ENCODE measurements at places on chromosomes 5 and 9. TPM values are rescaled to one million over a fixed set of nuclear protein-coding genes. Genes with fewer than 3 reads are reported as not detected.

Gene CDH12
- total RNA-seq, result not detected

DNA sequence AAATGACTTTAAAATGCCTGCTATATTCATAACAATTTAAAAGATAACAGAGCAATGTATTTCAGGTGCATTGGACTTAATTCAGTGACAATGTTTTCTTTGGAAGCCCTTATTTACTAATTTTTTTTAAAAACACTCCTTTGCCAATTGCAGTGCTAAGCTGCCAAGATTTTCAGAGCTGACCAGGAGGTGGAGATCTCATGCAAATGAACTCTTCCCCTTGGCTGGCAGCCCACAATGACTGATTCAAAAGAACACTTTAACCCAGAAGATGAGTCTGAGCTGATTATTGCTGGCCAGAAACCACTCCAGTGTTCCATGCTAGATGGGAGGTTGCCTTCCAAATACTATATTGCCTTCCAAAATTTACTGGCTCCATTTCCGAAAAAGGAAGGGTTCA, 128.3 kb upstream of the CCNH start:
- no peaks in the 10 kb centered on the region for H3K36me3 ChIP-seq
- H3K4me3 ChIP-seq, result no peak overlapping the region
- H3K27me3 ChIP-seq, result peaks cover 7% of the 10 kb centered on the region
- H3K27ac ChIP-seq, result no peak overlapping the region

GRCh38 chr9:130172161-130172857, at the start of gene NCS1:
TSS of gene NCS1 (plus strand) at chr9:130172404. CDS start at chr9:130172664, 260 bp downstream.
- peak within 1 kb of the TSS; percentile 84 for H3K4me3 ChIP-seq
- peaks cover 2% of the 10 kb centered on the region for H3K27me3 ChIP-seq
- H3K4me1 ChIP-seq, result peaks cover 5% of the 10 kb centered on the region
- H3K27ac ChIP-seq, result no peak within 1 kb of the TSS
- no peaks in the 10 kb centered on the region for H3K36me3 ChIP-seq

Gene ITGA1
- total RNA-seq, result 3.9 TPM

Gene SSNA1
- total RNA-seq, result 43.4 TPM

- peaks cover 27% of the 10 kb centered on the region for H3K36me3 ChIP-seq
- peak overlapping the region; percentile 89 for H3K27ac ChIP-seq
- peaks cover 55% of the 10 kb centered on the region for H3K4me1 ChIP-seq
- no peak for DNase-seq
Observed at GRCh38 chr9:135909371-135909770, 2.0 kb upstream of the CAMSAP1 start.

Gene SLC45A2
- 0.93 TPM for total RNA-seq

- H3K36me3 ChIP-seq, result peaks cover 9% of the 10 kb centered on the region
- H3K4me1 ChIP-seq, result no peaks in the 10 kb centered on the region
- H3K4me3 ChIP-seq, result no peak overlapping the region
- peak overlapping the region; percentile 36 for H3K27ac ChIP-seq
Observed at GRCh38 chr5:149378241-149378820, 761 bp downstream of the IL17B start.

DNA sequence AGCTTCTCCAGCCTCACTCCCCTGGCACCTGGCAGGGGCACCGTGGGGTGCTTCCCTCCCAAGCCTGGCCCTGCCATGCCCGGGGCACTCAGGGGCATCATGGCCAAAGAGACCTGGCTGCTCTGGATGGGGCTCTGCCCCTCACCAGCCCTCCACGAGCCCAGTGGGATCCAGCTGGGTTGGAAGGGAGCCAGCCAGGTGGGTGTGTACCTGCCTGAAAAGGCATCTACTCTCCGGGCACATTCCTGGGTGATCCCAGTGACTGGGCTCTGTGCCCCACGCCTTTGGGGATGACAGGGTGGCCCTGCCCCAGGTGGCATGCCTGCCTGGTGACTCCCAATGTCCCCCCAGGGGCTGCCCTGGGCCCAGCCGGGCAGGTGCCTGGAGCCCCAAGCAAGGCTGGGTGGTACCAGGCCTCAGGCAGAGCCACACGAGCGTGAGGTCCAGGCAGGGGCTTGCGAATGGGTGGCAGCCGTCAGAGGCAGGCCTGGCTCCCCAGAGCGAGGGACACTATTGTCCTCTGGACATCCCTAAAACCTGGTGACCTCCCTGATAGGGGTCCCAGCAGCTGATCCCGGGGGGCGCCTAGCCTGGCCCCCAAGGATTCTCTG, 777 bp downstream of the GPSM1 start:
- no peaks in the 10 kb centered on the region for H3K36me3 ChIP-seq
- no peak for DNase-seq
- peaks cover 10% of the 10 kb centered on the region for H3K4me1 ChIP-seq
- peak overlapping the region; percentile 39 for H3K4me3 ChIP-seq
- H3K27me3 ChIP-seq, result no peaks in the 10 kb centered on the region
- no peak overlapping the region for H3K27ac ChIP-seq

Gene TAF1L
- 0.05 TPM for total RNA-seq

DNA sequence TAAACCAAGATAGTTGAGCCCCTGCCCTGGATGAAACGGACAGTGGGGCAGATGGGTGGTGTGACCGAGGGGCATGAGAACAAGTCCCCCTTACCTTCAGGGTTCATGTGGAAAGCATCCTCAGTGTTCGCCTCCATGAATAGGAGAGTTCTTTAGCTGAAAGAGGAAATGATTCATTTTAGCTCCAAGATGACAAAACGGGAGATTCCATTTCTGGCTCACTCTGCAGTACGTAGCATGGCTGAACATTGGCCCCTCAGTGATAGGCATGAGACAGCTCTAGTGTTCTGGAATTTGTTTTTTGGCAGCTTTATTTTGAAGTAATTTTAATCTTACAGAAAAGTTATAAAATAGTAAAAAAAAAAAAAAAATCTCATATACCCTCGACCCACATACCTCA, 70.2 kb upstream of the AGXT2 start:
- H3K27ac ChIP-seq, result no peak overlapping the region
- H3K36me3 ChIP-seq, result no peaks in the 10 kb centered on the region
- no peak overlapping the region for H3K4me3 ChIP-seq
- peaks cover 44% of the 10 kb centered on the region for H3K27me3 ChIP-seq
- no peak for DNase-seq

GRCh38 chr5:26649000-26649399, 389.4 kb downstream of the CDH9 start:
- H3K4me3 ChIP-seq, result no peak overlapping the region
- H3K27me3 ChIP-seq, result no peaks in the 10 kb centered on the region
- no peaks in the 10 kb centered on the region for H3K4me1 ChIP-seq
- no peak overlapping the region for H3K27ac ChIP-seq

- H3K27ac ChIP-seq, result no peak overlapping the region
- peaks cover 6% of the 10 kb centered on the region for H3K4me1 ChIP-seq
- H3K4me3 ChIP-seq, result no peak overlapping the region
- peaks cover 14% of the 10 kb centered on the region for H3K36me3 ChIP-seq
- DNase-seq, result no peak
Observed at GRCh38 chr5:113197456-113198200, 221.0 kb downstream of the DCP2 start.

- no peak overlapping the region for H3K27ac ChIP-seq
- no peaks in the 10 kb centered on the region for H3K27me3 ChIP-seq
- peaks cover 28% of the 10 kb centered on the region for H3K4me1 ChIP-seq
Observed at GRCh38 chr5:110105692-110106091, 416.0 kb downstream of the MAN2A1 start.

Gene SLC6A7
- not detected for total RNA-seq

- no peak for DNase-seq
- no peaks in the 10 kb centered on the region for H3K36me3 ChIP-seq
- peak overlapping the region; percentile 91 for H3K27ac ChIP-seq
- no peaks in the 10 kb centered on the region for H3K27me3 ChIP-seq
Observed at GRCh38 chr5:139669662-139670368, 21.7 kb downstream of the CXXC5 start.

Gene LRRC19
- not detected for total RNA-seq

Gene CLIC3
- total RNA-seq, result 13.5 TPM

GRCh38 chr5:83528439-83528769, 56.9 kb downstream of the VCAN start:
- peaks cover 16% of the 10 kb centered on the region for H3K27me3 ChIP-seq
- H3K4me1 ChIP-seq, result no peaks in the 10 kb centered on the region
- H3K4me3 ChIP-seq, result no peak overlapping the region
- no peaks in the 10 kb centered on the region for H3K36me3 ChIP-seq

GRCh38 chr5:122262103-122262502, 49.9 kb upstream of the SNCAIP start:
- no peak for DNase-seq
- no peaks in the 10 kb centered on the region for H3K36me3 ChIP-seq
- H3K27me3 ChIP-seq, result peaks cover 6% of the 10 kb centered on the region

- H3K36me3 ChIP-seq, result no peaks in the 10 kb centered on the region
- no peak overlapping the region for H3K27ac ChIP-seq
- no peak for DNase-seq
Observed at GRCh38 chr5:143752165-143752850, 59.7 kb upstream of the HMHB1 start.

DNA sequence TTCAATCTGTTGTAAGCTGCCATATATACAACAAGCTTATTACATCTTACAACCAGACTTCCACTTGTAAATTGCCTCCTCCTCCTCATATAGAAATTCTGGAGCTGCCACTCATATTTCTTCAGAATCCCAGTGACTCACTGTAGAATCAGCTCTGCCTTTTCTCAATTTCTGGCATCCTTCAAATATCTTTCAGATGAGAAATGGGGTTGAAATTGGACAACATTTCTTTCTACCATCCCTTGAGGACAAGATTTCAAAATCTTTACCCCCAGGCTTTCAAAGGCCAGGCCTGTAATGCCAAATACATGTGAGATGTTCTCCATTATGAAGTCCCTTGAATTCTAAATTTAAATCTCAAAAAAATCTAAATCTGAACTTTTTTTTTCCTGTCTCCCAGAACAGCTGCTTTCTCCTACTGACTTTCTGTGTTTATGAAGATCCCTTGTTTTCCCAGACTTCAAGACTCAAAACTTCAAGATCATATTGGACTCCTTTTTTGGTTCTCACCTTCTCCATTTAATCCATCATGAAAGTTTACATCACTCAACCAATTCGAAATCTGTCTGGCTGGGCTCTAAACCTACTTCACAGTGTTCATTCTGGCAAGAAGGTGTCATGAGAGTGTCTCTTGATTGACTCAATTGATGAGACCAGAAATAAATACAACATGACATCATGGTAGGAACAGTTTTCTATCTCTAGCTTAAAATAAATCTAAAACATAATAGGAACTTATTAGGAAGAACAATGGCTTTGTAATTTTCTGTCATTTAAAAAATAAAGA, 109.8 kb downstream of the HMHB1 start:
- no peaks in the 10 kb centered on the region for H3K36me3 ChIP-seq
- H3K27me3 ChIP-seq, result peaks cover 3% of the 10 kb centered on the region
- DNase-seq, result no peak

Gene CARTPT
- total RNA-seq, result not detected

Gene ANXA1
- 89.4 TPM for total RNA-seq

GRCh38 chr5:59099270-59099994, 516.6 kb downstream of the RAB3C start:
- no peaks in the 10 kb centered on the region for H3K27me3 ChIP-seq
- DNase-seq, result no peak
- H3K27ac ChIP-seq, result no peak overlapping the region

DNA sequence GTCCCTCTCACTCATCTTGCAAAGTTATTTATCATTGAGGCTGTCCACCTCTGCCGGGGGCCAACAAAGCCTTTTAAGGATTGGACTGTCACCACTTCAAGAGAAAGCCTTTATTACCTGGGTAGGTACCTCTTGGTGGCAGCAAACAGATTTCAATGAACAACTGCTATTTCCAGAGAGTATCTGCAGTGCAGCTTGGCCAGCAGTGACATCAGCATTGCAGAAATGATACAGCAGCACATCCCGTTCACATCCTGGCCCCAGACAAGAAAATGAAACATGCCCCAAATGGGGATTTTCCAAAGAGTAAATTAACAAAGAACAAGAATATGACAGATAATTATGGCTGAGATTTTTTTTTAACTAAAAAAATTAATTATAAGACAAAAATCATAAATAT, 2.3 kb upstream of the SPATA6L start:
- peaks cover 68% of the 10 kb centered on the region for H3K4me1 ChIP-seq
- no peaks in the 10 kb centered on the region for H3K36me3 ChIP-seq
- H3K27ac ChIP-seq, result peak overlapping the region; percentile 73
- DNase-seq, result no peak
- H3K27me3 ChIP-seq, result no peaks in the 10 kb centered on the region
- no peak overlapping the region for H3K4me3 ChIP-seq

DNA sequence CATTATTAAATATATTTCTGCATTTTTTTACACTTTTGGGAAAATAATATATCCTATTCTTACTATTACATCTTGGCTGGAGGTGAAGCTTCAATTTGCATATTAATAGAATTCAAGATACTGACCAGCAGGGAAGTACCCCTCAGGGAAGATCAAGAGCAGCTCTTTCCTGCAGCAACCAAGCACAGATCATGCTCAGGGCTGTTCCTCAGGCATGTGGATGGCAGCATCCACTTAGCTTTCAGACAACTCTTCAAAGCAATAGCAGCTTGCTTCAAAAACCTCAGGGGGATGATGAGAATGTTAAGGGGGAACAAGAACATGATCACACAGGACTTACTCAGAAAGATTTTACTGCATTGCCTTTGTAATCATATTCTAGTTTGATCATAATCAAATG, 731.8 kb downstream of the SEMA5A start:
- H3K36me3 ChIP-seq, result no peaks in the 10 kb centered on the region
- DNase-seq, result no peak
- no peaks in the 10 kb centered on the region for H3K27me3 ChIP-seq
- H3K27ac ChIP-seq, result no peak overlapping the region

GRCh38 chr9:126062158-126062886, 264.3 kb upstream of the MVB12B start:
- no peaks in the 10 kb centered on the region for H3K4me1 ChIP-seq
- H3K27me3 ChIP-seq, result peaks cover 26% of the 10 kb centered on the region
- H3K36me3 ChIP-seq, result no peaks in the 10 kb centered on the region
- DNase-seq, result no peak

GRCh38 chr5:53430618-53431252, 49.7 kb upstream of the FST start:
- no peak overlapping the region for H3K27ac ChIP-seq
- H3K4me1 ChIP-seq, result no peaks in the 10 kb centered on the region
- H3K27me3 ChIP-seq, result peaks cover 7% of the 10 kb centered on the region
- H3K4me3 ChIP-seq, result no peak overlapping the region
- no peak for DNase-seq
- H3K36me3 ChIP-seq, result no peaks in the 10 kb centered on the region

GRCh38 chr5:140174014-140174413, 974 bp upstream of the CYSTM1 start:
- H3K27me3 ChIP-seq, result no peaks in the 10 kb centered on the region
- peaks cover 25% of the 10 kb centered on the region for H3K4me1 ChIP-seq
- no peak for DNase-seq
- peak overlapping the region; percentile 94 for H3K4me3 ChIP-seq
- H3K27ac ChIP-seq, result peak overlapping the region; percentile 98

Gene RRAGA
- 55.6 TPM for total RNA-seq

DNA sequence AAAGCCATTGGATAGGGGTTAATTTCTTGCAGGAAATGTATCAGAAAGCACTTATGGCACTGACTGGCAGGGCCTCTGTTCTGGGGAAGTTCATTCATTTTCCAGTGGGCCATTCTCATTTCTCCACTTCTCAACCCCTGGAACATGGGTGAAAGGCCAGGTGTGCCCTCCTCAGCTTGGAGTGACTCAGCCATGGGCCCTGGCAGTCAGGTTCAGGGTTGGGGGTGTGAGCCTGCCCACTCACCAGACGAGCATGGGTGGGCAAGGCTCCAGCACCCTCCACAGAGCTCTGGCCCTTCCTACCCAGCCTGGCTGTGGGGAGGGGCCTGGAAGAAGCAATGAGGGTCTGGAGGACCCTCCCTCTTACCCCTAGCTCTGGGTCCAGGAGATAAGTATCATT, 174.4 kb downstream of the HSPA4 start:
- H3K27ac ChIP-seq, result no peak overlapping the region
- no peak for DNase-seq
- H3K4me3 ChIP-seq, result no peak overlapping the region

GRCh38 chr5:77569409-77569808, 69.1 kb downstream of the OTP start:
- H3K27ac ChIP-seq, result no peak overlapping the region
- no peak overlapping the region for H3K4me3 ChIP-seq
- H3K36me3 ChIP-seq, result no peaks in the 10 kb centered on the region
- no peak for DNase-seq
- H3K27me3 ChIP-seq, result peaks cover 11% of the 10 kb centered on the region
- H3K4me1 ChIP-seq, result no peaks in the 10 kb centered on the region

Gene PDZD2
- total RNA-seq, result 1.2 TPM

All from naive thymus-derived CD8-positive, alpha-beta T cell (primary cell).